ENCODE measurements at places on chromosomes 12 and 14. TPM values are rescaled to one million over a fixed set of nuclear protein-coding genes. Genes with fewer than 3 reads are reported as not detected.

The SPIC gene
- total RNA-seq = not detected

The DNAAF2 gene
- total RNA-seq = 11.3 TPM

The CD163 gene
- not detected for total RNA-seq

The REP15 gene
- total RNA-seq = 6.6 TPM

The PRICKLE1 gene
- 18.0 TPM for total RNA-seq

The TAS2R43 gene
- not detected for total RNA-seq

The GALNT6 gene
- 72.1 TPM for total RNA-seq

The CHGA gene
- not detected for total RNA-seq

The GLI1 gene
- not detected for total RNA-seq

The SLC24A4 gene
- under 0.01 TPM for total RNA-seq

The TWF1 gene
- 232 TPM for total RNA-seq

The MYF5 gene
- not detected for total RNA-seq

The ACACB gene
- total RNA-seq = 5.4 TPM

The PIWIL1 gene
- total RNA-seq = not detected

The OTX2 gene
- total RNA-seq = not detected

The CCDC38 gene
- 0.13 TPM for total RNA-seq

The LMBR1L gene
- total RNA-seq = 62.1 TPM

The NEUROD4 gene
- total RNA-seq = not detected

The TSHR gene
- total RNA-seq = not detected

The ACOT4 gene
- 0.66 TPM for total RNA-seq

The CFAP73 gene
- not detected for total RNA-seq

The BTBD7 gene
- 50.5 TPM for total RNA-seq

The SDR9C7 gene
- total RNA-seq = not detected

The AMDHD1 gene
- total RNA-seq = 0.13 TPM

The ACOT6 gene
- not detected for total RNA-seq

The WNT1 gene
- not detected for total RNA-seq

The TMCC3 gene
- 36.4 TPM for total RNA-seq

The COQ5 gene
- 20.8 TPM for total RNA-seq

The SPX gene
- 1.3 TPM for total RNA-seq
